HAP-1 (cell line): ENCODE measurements at places on chromosomes 11 and 22.

- DNase-seq: no peak
Observed at GRCh38 chr11:125505492-125506080, 9.5 kb upstream of the FEZ1 start.

DNA sequence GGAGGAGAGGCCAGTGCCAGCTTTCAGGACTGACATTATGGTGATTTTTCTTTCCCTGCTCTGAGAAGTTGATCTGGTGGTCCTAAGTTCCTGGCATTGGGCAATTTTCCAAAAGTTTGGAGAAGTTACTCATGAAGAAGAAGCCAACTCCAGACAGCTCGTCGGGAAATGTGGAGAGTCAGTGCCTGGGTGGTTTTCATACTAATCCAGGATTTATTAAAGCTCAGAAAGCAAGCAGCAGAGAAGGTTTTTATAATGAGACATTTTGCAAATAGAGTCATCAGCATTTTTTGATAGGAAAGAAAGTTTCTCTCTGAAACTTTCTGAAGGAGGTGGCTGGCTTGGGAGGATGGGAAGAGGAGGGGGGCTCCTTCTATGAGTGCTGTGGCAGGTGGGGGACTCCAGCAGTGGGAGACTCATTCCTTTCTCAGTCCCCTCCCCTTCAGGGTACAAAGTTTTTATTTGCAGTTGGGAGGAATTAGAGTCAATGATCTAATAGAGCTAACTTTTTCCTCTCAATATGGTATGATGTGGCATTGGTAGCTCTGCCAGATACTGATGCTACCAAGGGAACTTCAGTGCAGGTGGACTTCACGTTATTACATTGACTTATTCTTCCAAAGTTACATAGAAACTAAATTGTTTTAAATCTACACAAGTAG, 55.4 kb downstream of the LIF start:
- DNase-seq: no peak

DNA sequence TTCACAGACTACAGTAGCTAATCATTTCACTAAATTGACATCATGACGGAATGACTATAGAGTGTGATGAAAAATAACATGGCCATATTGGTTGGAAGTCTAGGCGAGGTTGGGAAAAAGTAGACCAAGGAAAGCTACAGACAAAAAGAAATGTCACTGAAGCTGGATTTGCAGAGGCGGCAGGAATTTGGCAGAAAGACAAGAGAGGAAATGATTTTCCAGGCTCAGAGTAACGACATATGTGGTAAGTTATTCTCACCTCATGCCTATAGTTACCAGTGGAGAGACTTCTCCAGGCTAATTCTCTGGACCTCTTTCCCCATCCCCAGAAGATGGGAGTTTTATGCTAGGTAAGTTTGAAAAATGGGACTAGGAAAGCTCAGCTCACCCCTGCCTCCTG, 1005.8 kb upstream of the CCDC90B start:
- DNase-seq: no peak

- no peak for DNase-seq
Observed at GRCh38 chr11:111634981-111635705, 32.9 kb downstream of the SIK2 start.

DNA sequence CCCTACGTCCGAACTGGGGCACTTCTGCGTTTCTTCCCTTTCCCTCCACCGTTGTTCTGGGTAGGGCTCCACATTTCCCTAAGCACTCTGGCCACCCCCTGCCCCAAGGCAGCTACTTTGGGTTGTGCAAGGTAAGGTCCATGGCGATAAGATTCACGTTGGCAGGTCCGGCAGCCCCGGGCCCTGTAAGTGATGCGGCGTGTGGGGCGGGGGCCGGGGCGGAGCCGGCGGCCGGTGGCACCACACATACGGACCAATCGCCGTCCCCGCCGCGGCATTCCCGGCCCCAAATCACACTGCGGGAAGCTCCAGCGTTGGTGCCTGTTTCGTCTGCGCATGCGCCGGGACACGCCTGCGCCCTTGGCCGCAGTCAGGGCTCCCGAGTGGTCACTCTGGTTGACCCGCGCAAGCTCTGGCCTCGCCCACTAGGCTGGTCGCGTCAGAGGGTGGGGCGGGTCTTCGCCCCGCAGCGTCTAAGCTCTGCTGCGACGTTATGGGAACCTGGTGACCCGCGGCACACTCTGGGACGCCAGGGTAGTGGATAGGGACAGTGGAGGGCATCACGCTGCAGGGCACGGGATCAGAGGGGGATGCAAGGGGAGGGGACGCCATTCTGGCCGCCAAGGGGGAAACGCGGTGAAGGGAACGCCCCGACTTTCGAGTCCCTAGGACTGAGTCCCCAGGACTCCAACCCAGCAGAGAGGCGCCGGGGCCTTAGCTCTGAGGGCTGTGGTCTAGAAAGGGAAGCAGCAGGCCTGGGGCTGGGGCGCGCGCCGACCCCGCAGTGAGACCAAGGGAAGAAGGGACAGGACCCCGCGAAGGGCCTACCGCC, 1.6 kb downstream of the FADS1 start:
- DNase-seq: peak; percentile 93

- DNase-seq: no peak
Observed at GRCh38 chr22:23113067-23113846, 28.5 kb downstream of the RSPH14 start.

DNA sequence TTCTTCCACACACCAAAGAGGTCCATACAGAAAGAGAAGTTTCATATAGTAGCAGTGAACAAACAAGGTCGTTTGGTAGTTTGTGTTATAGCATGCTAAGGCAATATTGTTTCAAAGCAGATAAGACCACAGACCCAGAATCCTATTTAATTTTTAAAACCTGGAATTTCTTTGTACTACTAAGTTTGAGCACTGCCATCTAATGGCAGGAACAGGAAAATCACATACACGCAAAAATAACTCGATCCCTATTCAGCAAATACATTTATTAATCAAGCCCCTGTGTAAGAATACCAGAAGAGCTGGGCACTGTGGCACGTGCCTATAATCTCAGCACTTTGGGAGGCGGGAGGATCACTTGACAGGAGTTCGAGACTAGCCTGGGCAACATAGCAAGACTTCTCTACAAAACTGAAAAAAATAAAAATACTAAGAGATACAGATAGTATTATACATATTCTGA, 2.9 kb upstream of the BTBD10 start:
- peak; percentile 62 for DNase-seq

- no peak for DNase-seq
Observed at GRCh38 chr11:13216019-13216710, 61.4 kb upstream of the BMAL1 start.

DNA sequence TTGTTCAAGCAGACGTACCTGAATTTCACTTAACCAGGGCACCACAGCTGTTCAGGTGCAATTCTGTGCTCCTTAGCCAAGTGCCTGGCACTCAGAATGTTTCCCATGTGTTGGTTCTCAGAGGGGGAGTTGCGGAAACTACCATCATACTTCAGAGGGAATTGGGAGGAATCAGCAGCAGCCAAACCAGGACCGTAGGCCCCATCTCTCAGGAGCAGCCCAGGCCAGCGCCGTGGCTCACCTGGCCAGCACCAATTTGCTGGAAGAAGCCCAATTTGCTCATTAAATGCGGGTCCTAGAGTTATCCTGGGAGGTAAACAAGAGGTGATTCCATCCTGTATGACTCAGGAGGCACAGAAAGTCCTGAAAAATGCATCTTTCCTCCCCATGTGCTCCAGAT, 435.4 kb downstream of the BRD1 start:
- DNase-seq: no peak

GRCh38 chr11:11534981-11535380, 86.8 kb downstream of the GALNT18 start:
- no peak for DNase-seq

DNA sequence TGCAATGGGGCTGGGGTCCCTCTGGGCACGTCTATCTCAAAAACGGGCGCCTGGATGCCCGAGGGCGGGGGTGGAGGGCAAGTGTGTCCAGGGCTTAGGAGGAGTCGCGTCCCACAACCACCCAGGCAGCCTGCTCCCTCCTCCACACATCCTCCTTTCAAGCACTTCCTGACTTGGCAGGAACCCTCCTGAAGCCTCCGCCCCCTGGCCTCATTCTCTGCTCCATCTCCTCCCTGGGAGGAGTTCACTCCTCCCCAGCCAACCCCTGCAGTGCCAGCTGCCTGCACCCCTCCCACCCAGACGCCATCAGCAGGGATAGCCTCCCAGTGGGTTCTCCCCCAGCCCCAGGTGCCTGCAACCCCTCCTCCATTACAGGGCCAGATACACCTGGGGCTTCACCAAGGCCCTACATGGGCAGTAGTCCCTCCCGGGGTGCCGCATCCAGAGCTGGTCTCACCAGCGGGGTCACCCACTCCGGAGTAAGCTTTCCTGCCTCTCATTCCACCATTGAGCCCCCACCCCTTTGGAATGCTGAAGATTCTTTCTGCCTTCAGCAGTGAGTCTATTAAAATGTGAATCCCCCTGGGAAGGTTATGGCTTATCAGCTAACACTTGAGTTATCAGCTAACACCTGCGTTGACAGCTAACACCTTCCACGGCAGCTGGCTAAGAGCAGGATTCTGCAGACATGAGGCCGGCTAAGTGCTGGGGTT, 24.4 kb downstream of the RTN4R start:
- no peak for DNase-seq

DNA sequence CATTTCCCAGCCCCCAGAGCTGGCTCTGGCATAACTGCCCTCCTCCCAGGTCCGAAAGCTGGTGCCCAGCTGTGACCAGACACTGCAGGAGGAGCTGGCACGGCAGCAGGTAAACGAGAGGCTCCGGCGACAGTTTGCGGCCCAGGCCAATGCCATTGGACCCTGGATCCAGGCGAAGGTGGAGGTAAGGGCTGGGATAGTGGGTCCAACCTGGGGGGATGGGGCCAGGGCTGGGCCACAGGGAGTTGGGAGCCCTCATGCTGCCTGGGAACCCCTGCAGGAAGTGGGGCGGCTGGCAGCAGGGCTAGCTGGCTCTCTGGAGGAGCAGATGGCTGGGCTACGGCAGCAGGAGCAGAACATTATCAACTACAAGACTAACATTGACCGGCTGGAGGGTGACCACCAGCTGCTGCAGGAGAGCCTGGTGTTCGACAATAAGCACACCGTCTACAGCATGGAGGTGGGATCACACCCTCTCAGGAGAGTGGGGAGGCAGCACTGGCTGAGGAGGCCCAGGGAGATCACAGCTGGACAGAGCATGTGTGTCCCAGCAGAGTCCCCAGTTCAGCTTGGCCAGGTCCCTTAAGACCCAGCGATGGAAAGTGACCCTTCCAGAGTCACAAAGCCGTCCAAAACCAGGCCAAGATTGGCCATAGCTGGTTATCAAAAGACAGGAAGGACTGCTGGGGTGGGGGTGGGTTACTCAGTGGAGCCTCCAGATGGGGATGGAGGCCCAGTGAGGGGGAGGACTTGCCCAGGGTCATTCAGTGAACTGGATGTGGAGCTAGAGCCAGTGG, 7.0 kb downstream of the CTSF start:
- no peak for DNase-seq

DNA sequence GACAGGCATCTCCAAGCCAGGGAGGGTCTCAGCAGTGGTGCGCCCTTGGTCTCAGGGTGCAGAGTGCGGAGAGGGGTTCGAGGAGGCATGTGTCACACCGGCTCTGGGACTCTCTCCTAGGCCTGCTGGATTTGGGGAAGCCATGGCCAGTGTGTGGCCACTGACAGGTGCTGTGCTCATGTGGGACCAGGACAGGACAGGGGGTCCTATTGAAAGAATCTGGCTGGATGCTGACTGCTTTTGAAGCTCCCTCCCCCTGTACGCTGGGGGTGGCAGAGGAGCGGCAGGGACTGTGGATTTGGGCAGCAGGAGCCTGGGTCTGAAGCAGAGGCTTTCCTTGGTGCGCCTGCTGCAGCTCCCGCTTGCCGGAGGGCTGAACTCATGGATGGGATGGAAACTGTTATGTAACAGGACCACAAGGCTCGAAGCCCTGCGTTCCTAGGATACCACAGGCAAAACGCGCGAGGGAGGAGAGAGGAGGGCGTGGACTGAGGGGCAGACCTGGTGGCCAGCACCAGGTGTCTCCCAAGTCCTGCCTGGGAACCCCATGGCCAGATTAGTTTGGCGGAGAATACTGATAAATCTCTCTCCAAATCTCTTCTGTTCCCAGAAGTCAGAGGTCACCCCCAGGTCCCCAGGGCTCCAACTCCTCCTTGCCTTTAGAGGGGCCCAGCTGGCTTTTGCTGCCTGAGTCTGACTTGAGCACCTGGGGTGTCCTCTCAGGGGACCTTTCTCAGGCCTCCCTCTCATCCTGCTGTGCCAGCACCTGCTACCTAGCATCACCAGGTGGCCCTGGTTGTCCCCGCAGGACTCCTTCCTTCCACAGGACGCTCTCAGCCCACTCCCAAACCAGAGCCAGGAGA, 13.8 kb upstream of the TEF start:
- DNase-seq: no peak

- DNase-seq: no peak
Observed at GRCh38 chr11:123214396-123214795, 19.3 kb upstream of the CLMP start.

DNA sequence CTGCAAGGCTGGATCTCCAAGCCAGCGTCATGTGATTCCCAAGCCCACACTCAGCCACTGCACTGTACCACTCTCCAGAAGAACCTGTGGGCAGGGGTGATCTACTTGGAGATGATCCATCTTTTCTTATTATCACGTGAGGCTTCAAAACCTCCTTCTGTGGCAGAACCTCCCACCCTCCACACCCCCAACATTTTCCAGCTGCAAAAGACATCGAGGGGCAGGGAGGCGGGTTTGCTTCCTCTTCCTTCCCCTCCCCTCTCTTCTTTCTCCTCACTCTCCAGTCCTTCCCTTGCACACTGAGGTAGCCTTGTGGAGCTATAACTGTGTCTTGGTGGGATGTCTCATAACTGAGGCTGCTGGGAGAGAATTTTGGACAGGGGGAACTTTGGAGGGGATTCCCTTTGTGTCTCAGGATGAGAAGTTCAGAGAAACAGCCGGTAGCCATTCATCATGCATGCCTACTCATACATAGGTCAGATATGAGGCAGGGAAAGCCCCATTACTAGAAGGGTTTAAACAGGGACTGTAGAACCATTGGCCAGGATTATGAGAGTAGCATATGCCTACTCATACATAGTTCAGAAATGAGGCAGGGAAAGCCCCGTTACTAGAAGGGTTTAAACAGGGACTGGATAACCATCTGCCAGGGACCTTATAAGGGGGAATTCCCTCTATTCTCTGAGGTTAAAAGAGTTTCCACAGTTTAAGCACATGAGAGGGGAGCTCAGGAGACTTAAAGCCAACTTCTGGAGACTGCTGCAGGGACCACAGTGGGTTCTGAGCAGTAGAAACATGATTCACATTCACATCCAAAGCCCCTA, 420.7 kb upstream of the CADM1 start:
- DNase-seq: no peak
